ENCODE measurements at places on chromosomes 11 and 22.

DNA sequence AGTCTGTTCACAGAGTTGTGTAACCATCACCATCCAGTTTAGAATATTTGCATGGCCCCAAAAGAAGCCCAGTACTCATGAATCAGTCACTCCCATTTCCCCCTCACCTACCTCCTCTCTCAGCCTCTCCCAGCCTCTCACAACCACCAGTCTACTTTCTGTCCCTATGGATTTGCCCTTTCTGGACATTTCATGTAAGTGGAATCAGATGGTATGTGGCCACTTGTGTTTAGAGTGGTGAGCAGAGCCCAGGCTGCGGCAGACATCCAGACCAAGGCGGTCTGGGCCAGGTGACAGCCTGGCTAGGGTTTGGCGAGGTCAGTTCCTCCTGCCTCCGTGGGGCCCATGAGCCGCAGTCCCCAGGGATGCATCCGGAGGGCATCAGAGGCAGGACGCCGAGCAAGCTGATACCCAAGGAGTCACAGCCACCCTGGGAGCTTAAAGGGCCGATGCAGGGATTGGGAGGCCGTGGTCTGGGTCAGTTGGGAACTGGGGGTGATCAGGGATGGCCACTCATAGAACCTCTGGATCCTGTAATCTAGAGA is 53.3 kb upstream of the CLDN5 start:
- no peak for DNase-seq

DNA sequence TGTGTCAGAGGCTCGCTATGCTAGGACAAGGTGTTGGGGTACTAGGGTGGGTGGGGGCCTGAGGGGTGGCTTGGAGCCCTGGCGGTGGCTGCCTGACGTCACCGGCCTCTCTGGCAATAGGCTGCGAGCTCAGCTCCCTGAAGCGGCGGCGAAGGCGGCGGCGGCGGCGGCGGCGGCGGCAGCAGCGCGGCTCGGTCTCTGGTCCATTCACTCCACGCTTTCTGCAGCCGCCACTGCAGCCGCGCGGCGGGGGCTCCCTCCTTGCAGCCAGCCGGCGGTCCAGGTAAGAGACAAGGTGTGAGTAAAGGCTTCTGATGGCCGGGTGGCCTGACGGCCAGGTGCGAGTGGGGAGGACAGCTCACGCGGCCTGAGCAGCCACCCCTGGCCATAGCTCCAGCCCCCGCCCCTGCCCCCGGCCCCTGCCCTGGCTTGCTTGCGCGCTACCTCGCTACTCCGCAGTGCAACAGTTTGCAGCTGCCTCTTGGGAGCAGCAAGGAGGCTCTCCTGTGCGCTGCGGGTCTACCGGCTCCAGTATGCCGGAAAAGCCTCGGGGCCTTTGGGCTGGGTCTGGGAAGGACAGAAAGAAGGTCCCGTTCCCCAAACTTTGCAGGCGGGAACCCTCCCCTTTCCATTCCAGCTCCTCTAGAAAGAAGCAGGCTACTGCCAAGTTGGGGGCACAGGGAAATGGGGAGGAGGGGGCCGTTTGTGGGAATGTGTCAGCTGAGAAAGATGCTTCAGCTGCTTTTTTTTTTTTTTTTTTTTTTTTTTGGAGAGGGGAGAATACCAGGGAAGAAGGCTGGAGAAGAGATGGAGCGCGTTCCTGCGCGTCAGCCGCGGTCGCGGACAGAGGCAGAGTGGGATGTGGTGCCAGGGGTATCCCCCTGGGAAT is at the start of gene C11orf87:
Gene C11orf87 (plus strand): TSS at position 210 of the 889 bp plus-strand sequence. CDS start 1,444 bp downstream, outside the sequence.
- DNase-seq = no peak

GRCh38 chr11:75350743-75351540 is 519 bp downstream of the ARRB1 start:
- peak; percentile 68 for DNase-seq

DNA sequence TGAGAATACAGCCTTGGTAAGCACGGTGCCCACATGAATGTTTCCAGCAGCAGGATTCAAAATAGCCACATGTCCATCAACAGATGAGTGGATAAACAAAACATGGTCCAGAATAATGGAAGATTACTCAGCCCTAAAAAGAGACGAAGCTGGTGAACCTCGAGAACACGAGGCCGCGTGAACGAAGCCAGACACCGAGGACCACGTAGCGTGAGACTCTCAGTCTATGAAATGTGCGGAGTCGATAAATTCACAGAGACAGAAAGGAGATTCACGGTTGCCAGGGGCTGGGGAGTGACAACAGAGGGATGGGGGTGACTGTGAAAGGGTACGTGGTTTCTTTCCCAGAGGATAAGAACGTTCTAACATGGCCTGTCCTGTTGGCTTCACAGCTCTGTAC is 2.9 kb upstream of the ASCL2 start:
- no peak for DNase-seq

GRCh38 chr22:49553076-49553475 is 274.6 kb downstream of the BRD1 start:
- no peak for DNase-seq

GRCh38 chr11:133814588-133815100 is 30.7 kb downstream of the SPATA19 start:
- no peak for DNase-seq

DNA sequence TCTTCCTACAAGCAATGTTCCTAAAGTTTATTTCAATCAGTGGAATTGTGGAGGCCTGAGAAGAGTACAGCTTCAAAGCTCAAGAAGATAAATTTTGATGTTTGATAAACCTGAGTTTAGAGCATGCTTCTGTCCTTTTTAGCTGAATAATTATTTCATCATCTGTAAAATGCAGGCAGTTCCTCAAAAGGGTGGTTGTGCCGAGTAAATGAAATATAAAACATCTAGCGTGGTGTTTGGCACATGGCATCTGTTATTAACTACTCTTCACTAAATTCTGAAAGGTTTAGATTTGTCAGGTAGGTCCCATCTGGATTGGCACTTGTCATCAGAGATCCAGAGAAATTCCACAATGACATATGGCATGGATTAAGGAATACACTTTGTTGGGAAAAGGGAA is 155.1 kb downstream of the DDX10 start:
- DNase-seq = no peak

DNA sequence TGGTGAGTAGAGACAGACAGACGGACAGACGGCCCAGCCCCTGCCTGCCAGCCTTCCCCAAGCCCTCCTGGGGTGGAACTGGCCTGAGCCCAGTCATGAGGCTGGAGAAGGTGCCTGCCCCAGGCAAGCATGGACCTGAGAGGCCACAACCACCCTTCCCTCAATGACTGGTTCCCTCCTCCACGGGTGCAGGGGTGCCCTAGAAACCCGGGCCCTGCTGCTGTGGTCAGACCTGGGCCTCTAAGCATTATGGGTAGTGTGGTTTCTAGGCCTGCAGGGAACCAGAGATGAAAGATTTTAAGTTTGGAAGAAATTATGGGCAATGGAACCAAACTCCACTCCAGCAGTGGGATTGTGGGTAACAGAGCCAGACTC is 13.5 kb downstream of the RHBDD3 start:
- peak; percentile 11 for DNase-seq

- DNase-seq = no peak
These were observed 619 bp downstream of the SART1 start for GRCh38 chr11:65962141-65962564.

DNA sequence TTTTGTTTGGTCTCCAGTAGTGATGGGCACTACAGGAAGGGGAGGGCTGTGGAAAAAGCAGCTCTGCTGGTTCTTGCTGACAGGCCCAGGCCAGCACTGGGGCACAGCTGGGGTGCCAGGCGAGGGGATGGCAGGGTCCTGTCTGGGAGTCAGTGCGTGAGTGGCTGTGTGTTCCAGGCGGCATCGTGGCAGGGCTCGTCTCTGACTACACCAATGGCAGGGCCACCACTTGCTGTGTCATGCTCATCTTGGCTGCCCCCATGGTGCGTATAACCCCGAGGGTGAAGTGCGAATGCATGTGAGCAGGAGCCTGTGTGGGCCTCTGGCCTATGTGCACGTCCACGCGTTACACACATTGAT is 20.9 kb downstream of the SLC37A2 start:
- DNase-seq = no peak

DNA sequence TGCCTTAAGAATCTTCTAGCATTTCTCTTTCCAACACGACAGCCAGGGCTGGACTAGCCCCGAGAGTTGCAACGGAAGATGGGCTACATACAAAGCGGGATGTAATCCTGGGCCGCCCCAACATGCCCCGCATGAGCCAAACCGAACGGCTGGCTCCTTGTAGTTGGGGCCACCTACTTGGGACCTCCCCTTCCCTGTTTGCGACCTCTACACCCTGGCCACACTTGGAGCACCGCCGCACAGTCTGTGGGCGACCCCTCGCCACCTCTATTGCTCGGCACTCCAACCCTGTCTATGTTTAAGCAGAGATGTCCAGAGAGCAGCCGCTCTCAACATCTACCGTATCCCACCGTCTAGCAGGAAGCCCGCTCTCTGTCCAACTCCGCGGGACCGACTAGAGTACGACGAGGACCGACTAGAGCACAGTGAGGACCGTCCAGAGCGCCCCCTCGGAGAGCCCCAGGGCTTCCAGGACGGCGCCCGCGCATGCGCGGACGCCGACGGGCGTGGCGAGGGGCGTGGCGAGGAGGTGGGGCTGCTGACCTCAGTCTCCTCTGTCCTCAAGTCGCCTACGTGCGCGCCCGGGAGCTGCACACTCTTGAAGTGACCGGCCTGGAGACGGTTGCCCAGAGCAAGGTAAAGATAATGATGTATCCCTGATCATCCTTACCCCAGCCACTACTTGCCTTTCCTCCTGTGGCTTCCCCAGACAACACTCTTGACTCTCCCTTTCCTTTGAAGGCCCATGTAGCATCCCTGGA is 32.3 kb downstream of the NEAT1 start:
- DNase-seq = peak; percentile 92

DNA sequence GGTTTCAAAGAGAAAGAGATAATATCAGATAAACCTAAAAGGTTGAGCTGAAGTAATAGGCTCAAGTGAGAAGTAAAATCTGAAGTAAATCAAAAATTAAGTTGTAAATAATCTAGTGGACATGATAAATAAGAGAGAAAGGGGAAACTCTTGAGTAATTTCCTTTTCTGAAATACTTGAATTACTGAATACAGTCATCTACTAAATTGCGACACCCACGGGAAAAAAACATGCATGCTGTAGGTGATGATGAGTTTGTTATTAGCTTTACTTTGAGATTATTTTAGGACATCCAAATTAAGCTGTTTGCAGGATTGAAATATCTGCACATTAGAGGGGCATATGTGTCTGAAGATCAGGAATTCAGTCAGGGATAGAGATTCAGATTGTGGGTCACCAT is 50.0 kb upstream of the CARD18 start:
- no peak for DNase-seq

- no peak for DNase-seq
These were observed 52.0 kb upstream of the ELF5 start for GRCh38 chr11:34565417-34566207.

GRCh38 chr11:66720899-66721470 is 8.0 kb downstream of the SPTBN2 start:
- no peak for DNase-seq

DNA sequence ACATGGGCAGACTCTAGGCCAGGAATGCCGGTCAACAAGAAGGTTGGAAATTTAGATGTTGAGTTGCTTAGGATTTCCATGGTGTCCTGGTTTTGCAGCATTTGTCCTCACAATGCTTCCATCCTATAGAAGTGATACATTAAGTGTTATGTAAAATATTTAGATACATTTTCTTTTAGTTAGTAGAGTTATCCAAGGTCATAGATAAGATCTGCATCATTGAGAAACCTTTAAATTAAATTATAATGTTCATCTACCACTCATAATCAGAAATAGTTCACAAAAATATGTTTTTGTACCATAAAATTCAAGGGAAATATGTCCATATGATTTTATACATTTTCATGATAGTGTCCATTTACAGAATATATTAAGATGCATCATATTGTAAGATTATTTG is at the start of gene OR51F1:
Gene OR51F1 (minus strand): TSS at position 101 of the 400 bp plus-strand sequence. CDS start 0 bp downstream, at position 101.
- no peak for DNase-seq

- DNase-seq = no peak
These were observed 6.3 kb downstream of the FDX1 start for GRCh38 chr11:110435780-110436717.

GRCh38 chr11:17171916-17172315 is 35.9 kb downstream of the PIK3C2A start:
- no peak for DNase-seq

DNA sequence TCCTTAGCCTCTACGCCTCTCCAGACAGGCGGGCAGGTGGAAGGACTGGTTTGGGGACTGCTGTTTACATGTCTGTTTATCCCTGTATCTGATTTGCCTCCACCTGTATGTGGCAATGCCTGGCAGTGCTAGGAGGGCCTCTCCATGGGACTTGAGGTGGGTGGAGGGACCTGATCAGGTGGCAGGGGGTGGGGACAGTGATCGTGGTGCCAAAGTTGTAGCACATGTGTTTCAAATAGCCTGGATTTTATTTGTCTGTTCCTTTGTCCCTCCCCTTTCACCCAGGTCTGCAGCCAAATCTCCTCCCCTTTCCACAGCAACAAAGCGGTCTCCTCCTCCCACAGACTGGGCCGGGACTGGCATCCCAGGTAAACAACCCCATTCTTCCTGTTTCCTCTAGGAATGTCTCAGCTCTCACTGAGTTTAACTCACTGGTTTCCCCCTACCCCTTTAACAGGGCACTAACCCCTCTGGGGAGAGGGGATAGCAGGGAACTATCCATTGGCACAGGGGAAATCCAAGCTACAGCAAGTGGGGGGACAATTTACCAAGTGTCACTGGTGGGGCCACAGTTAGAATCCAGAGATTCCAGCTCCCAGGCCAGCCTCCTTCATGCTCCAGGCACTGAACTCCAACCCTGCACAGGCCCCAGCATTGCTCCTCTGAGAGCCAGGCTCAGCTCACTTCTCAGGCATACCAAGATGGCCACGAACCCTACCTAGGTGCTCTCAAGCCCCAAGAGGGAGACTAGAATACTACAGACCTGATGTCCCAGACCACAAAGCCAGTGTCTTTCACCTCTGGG is 22.9 kb upstream of the TLCD5 start:
- DNase-seq = no peak

DNA sequence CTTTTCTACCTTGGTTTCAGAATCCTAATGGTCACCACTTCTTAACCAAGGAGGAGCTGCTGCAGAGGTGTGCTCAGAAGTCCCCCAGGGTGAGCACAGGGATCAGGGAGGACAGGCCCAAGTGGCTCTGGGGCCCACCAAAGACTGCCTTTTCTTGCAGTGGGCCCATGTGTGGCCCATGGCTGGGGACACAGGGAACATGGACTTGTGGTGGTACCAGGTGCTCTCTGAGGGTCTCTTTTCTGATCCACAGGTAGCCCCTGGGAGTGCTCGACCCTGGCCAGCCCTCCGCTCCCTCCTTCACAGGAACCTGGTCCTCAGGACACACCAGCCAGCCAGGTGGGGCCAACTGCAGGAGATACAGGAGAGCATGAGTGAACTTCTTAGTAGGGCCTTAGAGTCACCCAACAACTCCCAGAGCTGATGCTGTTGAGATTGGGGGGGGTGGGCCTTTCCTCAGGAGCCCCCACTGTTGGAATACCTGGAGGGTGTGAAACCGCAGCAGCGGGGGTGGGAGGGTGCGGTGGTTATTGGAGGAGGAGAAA is 2.0 kb downstream of the MUS81 start:
- no peak for DNase-seq

GRCh38 chr22:44753189-44754042 is 1.0 kb downstream of the ARHGAP8 start:
- DNase-seq = no peak

DNA sequence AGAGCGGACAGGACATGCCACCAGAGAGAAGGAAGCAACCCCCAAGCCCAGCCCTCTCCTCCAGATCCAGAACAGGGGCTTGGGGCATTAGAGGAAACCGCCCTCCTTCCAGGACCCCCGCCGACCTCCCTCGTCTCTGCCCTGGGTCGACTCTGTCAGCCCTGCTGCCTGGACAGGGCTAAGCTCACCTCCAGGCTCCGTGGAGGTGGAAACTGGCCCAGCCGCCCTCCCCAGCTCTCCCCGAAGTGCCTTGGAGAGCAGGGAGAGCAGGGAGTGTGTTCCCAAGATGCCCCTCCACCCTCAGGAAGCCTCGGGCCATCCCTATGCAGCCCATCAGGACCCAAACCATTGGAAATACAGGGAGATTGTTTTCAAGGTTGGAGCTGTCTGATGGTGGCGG is 26.8 kb downstream of the ANO1 start:
- no peak for DNase-seq

Measured in activated T-cell treated with anti-CD3 and anti-CD28 coated beads, Interleukin-2, amount 50 U/mL, for 24 hours (primary cell).